Smooth muscle cell of bladder (primary cell): ENCODE measurements at places on chromosomes 3 and 15. TPM values are rescaled to one million over a fixed set of nuclear protein-coding genes. Genes with fewer than 3 reads are reported as not detected.

Gene ONECUT1
- total RNA-seq, result 0.09 and 0.14 TPM in 2 replicates

Gene ZNF860
- total RNA-seq, result 0.28 TPM in 2 replicates

Gene PRICKLE2
- 49.2 and 59.9 TPM in 2 replicates for total RNA-seq

Gene CCR3
- 0.09 TPM in 1 of 2 replicates, not detected in the other for total RNA-seq

Gene PDCD6IP
- 58.9 and 61.3 TPM in 2 replicates for total RNA-seq

Gene SLC24A5
- not detected in 2 replicates for total RNA-seq

Gene HGD
- total RNA-seq, result 0.46 and 0.71 TPM in 2 replicates

Gene SAMMSON
- not detected in 2 replicates for total RNA-seq

Gene GMNC
- total RNA-seq, result not detected in 2 replicates

Gene ZNF385D
- total RNA-seq, result 0.09 and 0.14 TPM in 2 replicates

Gene CDCP1
- 5.6 and 7.3 TPM in 2 replicates for total RNA-seq

Gene AGTR1
- 1.3 and 2.9 TPM in 2 replicates for total RNA-seq

Gene PLCB2
- total RNA-seq, result under 0.01 and 0.18 TPM in 2 replicates

Gene NFKBIZ
- total RNA-seq, result 27.2 and 48.4 TPM in 2 replicates

Gene DPPA4
- not detected in 2 replicates for total RNA-seq

Gene CDHR4
- total RNA-seq, result under 0.01 and 0.14 TPM in 2 replicates

Gene ATRIP
- total RNA-seq, result 2.8 and 4.0 TPM in 2 replicates

Gene GOLGA8G
- under 0.01 TPM in 1 of 2 replicates, not detected in the other for total RNA-seq

Gene OPA1
- total RNA-seq, result 68.3 and 72.1 TPM in 2 replicates

Gene ZNF662
- 0.57 and 1.0 TPM in 2 replicates for total RNA-seq

Gene CPLX3
- not detected in 2 replicates for total RNA-seq

Gene NANOGP8
- 0.14 TPM in 1 of 2 replicates, not detected in the other for total RNA-seq

Gene MESP1
- total RNA-seq, result 0.09 and 0.28 TPM in 2 replicates

Gene FEZF2
- total RNA-seq, result not detected in 2 replicates

Gene SUSD5
- total RNA-seq, result 1.1 and 3.6 TPM in 2 replicates

Gene IFT122
- 20.2 and 26.9 TPM in 2 replicates for total RNA-seq

Gene CCDC80
- 393 and 1,612 TPM in 2 replicates for total RNA-seq

Gene GRM2
- under 0.01 TPM in 1 of 2 replicates, not detected in the other for total RNA-seq

Gene RETNLB
- total RNA-seq, result not detected in 2 replicates

Gene RPL29
- 1,499 and 1,836 TPM in 2 replicates for total RNA-seq

Gene CCDC39
- total RNA-seq, result not detected in 2 replicates
